Thyroid gland (tissue), 4 donors: ENCODE measurements at places on chromosomes 2 and 18. TPM values are rescaled to one million over a fixed set of nuclear protein-coding genes. Genes with fewer than 3 reads are reported as not detected.
A peak's percentile ranks its signal among the peaks of the same experiment; 100 is the strongest.

- no peak overlapping the region for H3K27ac ChIP-seq
- H3K4me1 ChIP-seq: no peaks in the 10 kb centered on the region
- no peaks in the 10 kb centered on the region for H3K27me3 ChIP-seq
- H3K4me3 ChIP-seq: no peak overlapping the region
- no peaks in the 10 kb centered on the region for H3K36me3 ChIP-seq
- DNase-seq: no peak
Observed at GRCh38 chr2:33644215-33644614, 45.1 kb upstream of the FAM98A start.

GRCh38 chr2:200873560-200873959 is 9.1 kb upstream of the CLK1 start:
- no peaks in the 10 kb centered on the region for H3K4me1 ChIP-seq
- peaks cover 9% of the 10 kb centered on the region for H3K36me3 ChIP-seq
- no peak overlapping the region for H3K4me3 ChIP-seq
- H3K27me3 ChIP-seq: no peaks in the 10 kb centered on the region

DNA sequence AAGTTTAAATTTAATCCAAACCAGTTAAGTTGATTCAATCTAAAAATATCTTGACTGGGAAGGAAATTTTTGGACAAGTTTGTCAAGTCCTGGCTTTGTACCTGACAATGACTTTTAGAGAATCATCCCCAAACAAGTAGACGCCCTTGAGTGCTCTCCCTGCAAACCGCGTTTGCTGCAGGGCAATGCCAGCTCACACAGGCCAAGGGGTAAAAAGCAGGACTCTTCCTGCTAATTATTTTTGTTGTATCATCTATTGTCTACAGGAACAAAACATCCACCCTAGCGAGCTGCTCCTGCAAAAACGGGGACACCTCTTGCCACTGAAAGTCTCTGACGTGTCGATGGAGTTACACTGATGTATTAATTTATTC is 10.9 kb downstream of the ID2 start:
- H3K27ac ChIP-seq: no peak overlapping the region
- no peak for DNase-seq
- no peak overlapping the region for H3K4me3 ChIP-seq
- H3K27me3 ChIP-seq: no peaks in the 10 kb centered on the region

GRCh38 chr2:54274781-54275242 is 18.8 kb upstream of the TSPYL6 start:
- H3K27ac ChIP-seq: no peak overlapping the region
- H3K27me3 ChIP-seq: no peaks in the 10 kb centered on the region
- DNase-seq: no peak
- H3K4me1 ChIP-seq: no peaks in the 10 kb centered on the region
- H3K36me3 ChIP-seq: no peaks in the 10 kb centered on the region

GRCh38 chr2:141311430-141311829 is 819.4 kb downstream of the LRP1B start:
- H3K36me3 ChIP-seq: no peaks in the 10 kb centered on the region
- no peaks in the 10 kb centered on the region for H3K27me3 ChIP-seq
- no peaks in the 10 kb centered on the region for H3K4me1 ChIP-seq
- no peak overlapping the region for H3K27ac ChIP-seq

- H3K27ac ChIP-seq: no peak overlapping the region
- no peak for DNase-seq
- H3K4me3 ChIP-seq: no peak overlapping the region
- H3K27me3 ChIP-seq: no peaks in the 10 kb centered on the region
Observed at GRCh38 chr2:144049137-144049536, 470.8 kb downstream of the ZEB2 start.

DNA sequence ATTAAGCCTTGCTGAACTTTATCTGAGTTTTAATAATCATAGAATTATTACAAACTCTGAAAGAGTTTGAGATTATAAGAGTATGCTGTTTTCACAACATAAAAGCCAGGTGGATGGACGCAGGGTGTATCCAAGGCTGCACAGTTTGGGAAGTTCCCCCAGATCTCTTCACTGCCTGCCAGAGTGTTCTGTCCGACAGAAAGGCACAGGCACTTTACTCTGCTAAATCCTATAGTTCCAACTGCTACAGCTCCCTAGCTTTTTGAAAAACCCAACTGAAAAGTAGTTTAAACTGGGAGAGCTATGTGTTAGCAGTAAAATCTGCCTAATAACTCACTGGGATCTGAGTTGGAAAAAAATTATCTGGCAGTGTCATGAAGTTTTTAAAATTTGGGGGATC is 38.0 kb downstream of the MFSD6 start:
- peaks cover 54% of the 10 kb centered on the region for H3K4me1 ChIP-seq
- no peaks in the 10 kb centered on the region for H3K27me3 ChIP-seq

- no peaks in the 10 kb centered on the region for H3K36me3 ChIP-seq
- no peak overlapping the region for H3K27ac ChIP-seq
- no peaks in the 10 kb centered on the region for H3K27me3 ChIP-seq
- no peak for DNase-seq
- no peak overlapping the region for H3K4me3 ChIP-seq
Observed at GRCh38 chr2:203352604-203353255, 24.5 kb downstream of the ABI2 start.

DNA sequence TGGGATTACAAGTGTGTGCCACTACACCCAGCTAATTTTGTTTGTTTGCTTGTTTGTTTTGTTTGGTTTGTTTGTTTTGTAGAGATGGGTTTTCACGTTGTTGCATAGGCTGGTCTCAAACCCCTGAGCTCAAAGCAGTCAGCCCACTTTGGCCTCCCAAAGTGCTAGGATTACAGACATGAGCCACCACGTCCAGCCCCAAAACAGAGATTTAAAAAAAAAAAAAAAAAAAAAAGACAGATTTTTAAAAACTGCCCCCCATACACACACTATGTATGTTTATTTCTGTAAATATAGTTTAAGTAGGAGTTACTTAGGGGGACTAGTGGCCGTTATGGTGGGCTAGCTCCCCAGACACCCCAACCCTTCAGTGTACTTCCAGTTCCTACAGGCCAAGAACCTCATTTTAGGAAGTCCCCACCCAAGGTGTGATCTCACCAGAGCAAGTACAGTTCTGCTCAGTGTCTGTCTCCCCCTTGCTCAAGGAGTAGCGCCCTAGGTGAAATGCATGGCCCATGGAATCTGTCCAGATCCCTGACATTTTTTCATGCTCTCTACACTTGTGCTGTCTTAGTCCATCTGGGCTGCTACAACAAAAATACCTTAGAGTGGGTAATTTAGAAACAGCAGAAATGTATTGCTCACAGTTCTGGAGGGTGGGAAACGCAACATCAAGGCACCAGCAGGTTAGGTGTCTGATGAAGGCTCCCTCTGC is 1.6 kb upstream of the TMBIM1 start:
- no peak for DNase-seq
- H3K4me3 ChIP-seq: no peak overlapping the region
- H3K27ac ChIP-seq: peak overlapping the region; percentile 97
- H3K4me1 ChIP-seq: peaks cover 83% of the 10 kb centered on the region
- no peaks in the 10 kb centered on the region for H3K36me3 ChIP-seq
- H3K27me3 ChIP-seq: no peaks in the 10 kb centered on the region

- no peaks in the 10 kb centered on the region for H3K36me3 ChIP-seq
- H3K27me3 ChIP-seq: no peaks in the 10 kb centered on the region
- DNase-seq: no peak
- peaks cover 4% of the 10 kb centered on the region for H3K4me1 ChIP-seq
Observed at GRCh38 chr2:144830543-144830942, 310.6 kb upstream of the ZEB2 start.

GRCh38 chr18:25516121-25516520 is 164.2 kb upstream of the ZNF521 start:
- no peaks in the 10 kb centered on the region for H3K4me1 ChIP-seq
- no peak overlapping the region for H3K4me3 ChIP-seq
- no peak overlapping the region for H3K27ac ChIP-seq
- DNase-seq: peak; percentile 13
- H3K36me3 ChIP-seq: no peaks in the 10 kb centered on the region
- H3K27me3 ChIP-seq: no peaks in the 10 kb centered on the region

- no peak overlapping the region for H3K4me3 ChIP-seq
- H3K4me1 ChIP-seq: no peaks in the 10 kb centered on the region
- H3K36me3 ChIP-seq: no peaks in the 10 kb centered on the region
- no peak for DNase-seq
Observed at GRCh38 chr2:88253375-88253774, 83.2 kb downstream of the THNSL2 start.

DNA sequence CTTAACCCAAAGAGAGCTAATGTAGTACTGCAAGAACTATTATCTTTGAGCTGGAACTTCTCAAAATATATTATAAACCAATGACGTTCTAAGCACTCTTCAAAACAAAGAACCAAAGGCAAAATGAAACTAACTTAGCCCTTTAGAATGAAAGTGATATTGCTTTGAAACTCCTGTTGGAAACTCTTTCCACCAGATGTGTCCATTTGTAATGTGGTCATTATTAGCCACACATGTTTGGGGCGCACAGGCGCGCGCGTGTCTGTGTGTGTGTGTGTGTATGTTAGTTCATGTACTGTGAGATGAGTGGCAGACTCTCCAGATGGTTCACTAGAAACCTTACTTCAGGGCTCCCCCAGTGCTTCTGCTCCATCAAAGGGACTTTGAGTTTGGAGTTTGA is 323.4 kb downstream of the BCL11A start:
- H3K27me3 ChIP-seq: no peaks in the 10 kb centered on the region
- H3K27ac ChIP-seq: no peak overlapping the region
- no peaks in the 10 kb centered on the region for H3K36me3 ChIP-seq
- no peaks in the 10 kb centered on the region for H3K4me1 ChIP-seq

DNA sequence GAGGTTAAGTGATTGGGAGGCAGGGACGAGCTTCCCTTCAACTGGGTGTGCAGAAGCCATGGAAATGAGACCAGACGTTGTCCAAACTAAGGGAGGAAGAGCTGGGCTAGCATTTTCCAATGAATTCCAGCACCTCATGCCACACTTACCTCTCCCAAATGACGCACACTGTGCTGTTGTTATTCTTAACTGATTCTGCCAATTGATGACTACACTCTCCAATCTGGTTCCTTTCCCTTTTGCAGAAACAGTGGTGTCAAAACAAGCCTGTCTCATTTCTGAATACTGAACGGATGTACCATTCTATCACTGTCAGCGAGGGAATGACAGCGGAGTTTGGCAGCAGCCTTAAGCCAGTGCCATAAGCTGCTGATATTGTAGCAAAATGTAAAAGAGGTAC is 380.5 kb upstream of the HNRNPA3 start:
- H3K27ac ChIP-seq: peak overlapping the region; percentile 11
- H3K4me1 ChIP-seq: no peaks in the 10 kb centered on the region
- no peaks in the 10 kb centered on the region for H3K27me3 ChIP-seq
- H3K36me3 ChIP-seq: no peaks in the 10 kb centered on the region
- no peak for DNase-seq

DNA sequence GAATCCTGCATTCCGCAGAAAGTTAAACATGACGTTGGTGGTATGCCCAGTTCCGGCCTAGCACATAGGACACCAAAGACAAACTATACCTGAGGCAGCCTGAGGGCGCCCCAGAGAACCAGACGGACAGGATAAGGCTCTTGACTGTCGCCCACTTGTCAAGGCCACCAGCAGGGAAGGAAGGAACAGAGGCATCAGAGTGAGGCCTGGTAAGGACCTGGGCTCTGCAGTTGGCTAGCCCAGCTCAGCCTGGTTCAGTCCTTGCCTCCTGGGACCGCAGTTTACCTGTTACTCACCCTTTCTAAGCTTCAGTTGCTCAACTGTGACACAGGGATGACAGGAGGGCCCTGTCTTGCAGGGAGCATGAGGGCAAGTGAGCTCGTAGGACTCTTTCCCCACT is 82.1 kb downstream of the ACTR2 start:
- no peaks in the 10 kb centered on the region for H3K27me3 ChIP-seq
- peaks cover 8% of the 10 kb centered on the region for H3K4me1 ChIP-seq
- peaks cover 22% of the 10 kb centered on the region for H3K36me3 ChIP-seq
- H3K4me3 ChIP-seq: no peak overlapping the region
- peak overlapping the region; percentile 20 for H3K27ac ChIP-seq

- no peak overlapping the region for H3K4me3 ChIP-seq
- H3K4me1 ChIP-seq: peaks cover 6% of the 10 kb centered on the region
Observed at GRCh38 chr2:165594935-165595255, 125.4 kb downstream of the CSRNP3 start.

DNA sequence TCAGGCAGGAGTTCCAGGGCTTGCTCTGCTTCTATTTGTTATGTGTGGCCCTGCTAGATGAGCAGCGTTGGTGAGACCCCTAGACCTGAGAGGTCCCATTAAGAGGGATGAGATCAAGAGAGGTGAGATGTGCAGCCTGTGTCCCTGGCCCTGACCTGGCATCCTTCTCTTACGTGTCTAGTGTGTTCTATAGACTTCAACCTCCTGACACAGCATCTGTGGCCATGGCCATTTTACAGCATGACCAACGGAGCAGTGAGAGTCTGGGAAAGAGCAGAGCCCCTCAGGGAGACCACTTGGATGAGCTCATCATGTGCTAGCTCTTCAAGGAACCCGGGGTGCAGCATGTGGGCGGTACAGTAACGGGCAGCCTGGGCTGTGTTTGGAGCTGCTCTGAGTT is 32.7 kb upstream of the ASPRV1 start:
- no peak overlapping the region for H3K4me3 ChIP-seq
- DNase-seq: no peak
- H3K27me3 ChIP-seq: no peaks in the 10 kb centered on the region
- no peaks in the 10 kb centered on the region for H3K4me1 ChIP-seq
- H3K27ac ChIP-seq: no peak overlapping the region

- H3K4me1 ChIP-seq: no peaks in the 10 kb centered on the region
- no peak overlapping the region for H3K4me3 ChIP-seq
- H3K36me3 ChIP-seq: no peaks in the 10 kb centered on the region
- H3K27ac ChIP-seq: no peak overlapping the region
- H3K27me3 ChIP-seq: no peaks in the 10 kb centered on the region
Observed at GRCh38 chr2:102420290-102420689, 2.7 kb upstream of the IL18RAP start.

- no peak overlapping the region for H3K27ac ChIP-seq
- no peak for DNase-seq
- no peak overlapping the region for H3K4me3 ChIP-seq
- no peaks in the 10 kb centered on the region for H3K27me3 ChIP-seq
- H3K36me3 ChIP-seq: no peaks in the 10 kb centered on the region
- H3K4me1 ChIP-seq: no peaks in the 10 kb centered on the region
Observed at GRCh38 chr2:38661306-38661705, 4.6 kb upstream of the GALM start.

The RPRD1A gene
- 73.9 TPM for total RNA-seq

The GAREM2 gene
- total RNA-seq: 2.8 TPM

The REG3A gene
- not detected for total RNA-seq

The CNTNAP5 gene
- not detected for total RNA-seq

The GREB1L gene
- 34.8 TPM for total RNA-seq

The NEU2 gene
- total RNA-seq: not detected
